ENCODE measurements at places on chromosomes 11 and 22.
A peak's percentile ranks its signal among the peaks of the same experiment; 100 is the strongest.

DNA sequence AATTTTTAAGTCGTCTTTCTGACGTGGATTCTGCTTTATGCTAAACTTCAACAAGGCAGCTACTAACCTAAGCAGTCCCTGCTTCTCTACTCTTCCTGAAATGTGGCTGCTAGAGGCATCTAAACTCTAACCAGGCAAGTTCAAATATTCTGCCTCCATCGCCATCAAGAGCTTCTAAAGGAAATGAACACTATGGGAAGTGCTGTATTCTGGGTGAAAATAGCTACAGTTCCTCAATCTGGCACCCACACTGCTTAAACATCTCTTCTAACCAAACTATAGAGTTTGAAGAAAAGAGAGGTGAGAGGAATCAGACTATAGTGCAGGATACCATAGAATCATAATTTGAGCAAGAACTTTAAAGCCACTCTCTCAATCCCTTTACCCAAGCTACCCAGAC is 6.3 kb downstream of the NRIP3 start:
- no peak for DNase-seq

- no peak for DNase-seq
These were observed 5.8 kb upstream of the CEP295 start for GRCh38 chr11:93655581-93656255.

- DNase-seq: no peak
These were observed 199.9 kb downstream of the MAML2 start for GRCh38 chr11:96143041-96143521.

GRCh38 chr22:10780281-10780680 is 4747.7 kb upstream of the OR11H1 start:
- DNase-seq: no peak

DNA sequence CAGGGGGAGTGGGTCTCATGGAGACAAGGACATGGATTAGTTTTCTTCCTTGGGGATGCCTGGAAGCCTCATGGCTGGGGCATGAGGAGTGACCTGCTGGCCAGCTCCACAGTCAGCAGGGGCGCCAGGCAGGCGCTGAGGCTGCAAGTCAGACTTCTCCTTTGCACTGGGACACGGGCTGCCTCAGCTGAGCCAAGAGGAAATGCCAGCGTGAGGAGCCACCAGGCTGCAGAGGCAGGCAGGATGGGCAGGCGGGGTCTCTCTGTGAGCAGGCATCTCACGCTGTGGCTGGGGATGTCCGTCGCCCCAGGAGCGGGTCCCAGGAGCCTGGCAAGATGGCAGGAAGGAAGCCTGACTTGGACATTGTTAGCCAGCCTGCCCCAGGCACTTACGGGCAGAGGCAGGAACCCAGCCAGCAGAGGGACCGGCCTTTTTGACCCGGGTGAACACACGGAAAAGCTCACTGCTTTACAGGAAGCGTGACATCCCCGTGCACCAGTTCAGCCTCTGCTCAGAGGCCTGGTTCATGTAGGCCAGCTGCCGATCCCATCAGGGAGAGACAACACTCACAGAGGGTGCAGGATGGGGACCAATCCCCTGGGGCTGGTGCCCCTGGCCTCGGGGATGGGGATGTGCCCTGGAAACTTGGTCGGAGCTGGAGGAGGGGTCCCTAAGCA is 10.2 kb downstream of the GNB1L start:
- DNase-seq: no peak

- DNase-seq: no peak
These were observed 19.7 kb upstream of the FIBIN start for GRCh38 chr11:26974069-26974783.

DNA sequence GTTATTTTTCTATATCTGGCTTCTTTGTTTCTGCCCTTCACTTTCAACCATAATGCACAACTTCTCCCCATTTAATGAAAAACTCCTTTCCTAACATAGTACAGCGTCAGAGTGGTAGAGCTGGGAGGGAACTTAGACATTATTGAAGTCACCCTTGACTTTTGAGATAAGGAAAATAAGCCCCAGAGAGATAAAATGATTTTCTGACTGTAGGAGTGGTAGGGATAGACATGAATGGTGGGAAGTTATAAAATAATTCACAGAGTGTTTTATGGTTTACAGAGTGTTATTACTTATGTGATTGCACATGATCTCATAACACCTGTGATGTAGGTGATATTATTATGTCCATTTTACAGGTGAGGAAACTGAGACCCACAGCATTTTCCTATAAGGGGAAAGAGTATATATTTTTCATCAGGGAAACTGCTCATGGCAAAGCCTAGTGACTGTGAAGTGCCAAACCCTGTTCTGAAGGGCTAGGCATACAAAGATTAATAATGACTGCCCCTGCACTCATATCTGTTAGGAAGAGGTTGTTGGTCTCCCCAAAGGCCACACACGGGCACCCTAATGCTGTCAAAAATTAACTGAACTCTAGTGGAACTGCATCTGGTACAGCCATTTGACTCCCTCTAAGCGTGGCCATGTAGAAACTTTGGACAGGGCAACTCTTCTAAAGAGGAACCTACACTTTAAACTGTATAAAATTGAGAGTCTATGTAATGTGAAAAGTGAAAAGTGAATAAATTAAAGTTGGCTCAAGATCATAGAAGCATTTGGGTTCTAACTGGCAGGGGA is 61.1 kb upstream of the PICALM start:
- no peak for DNase-seq

DNA sequence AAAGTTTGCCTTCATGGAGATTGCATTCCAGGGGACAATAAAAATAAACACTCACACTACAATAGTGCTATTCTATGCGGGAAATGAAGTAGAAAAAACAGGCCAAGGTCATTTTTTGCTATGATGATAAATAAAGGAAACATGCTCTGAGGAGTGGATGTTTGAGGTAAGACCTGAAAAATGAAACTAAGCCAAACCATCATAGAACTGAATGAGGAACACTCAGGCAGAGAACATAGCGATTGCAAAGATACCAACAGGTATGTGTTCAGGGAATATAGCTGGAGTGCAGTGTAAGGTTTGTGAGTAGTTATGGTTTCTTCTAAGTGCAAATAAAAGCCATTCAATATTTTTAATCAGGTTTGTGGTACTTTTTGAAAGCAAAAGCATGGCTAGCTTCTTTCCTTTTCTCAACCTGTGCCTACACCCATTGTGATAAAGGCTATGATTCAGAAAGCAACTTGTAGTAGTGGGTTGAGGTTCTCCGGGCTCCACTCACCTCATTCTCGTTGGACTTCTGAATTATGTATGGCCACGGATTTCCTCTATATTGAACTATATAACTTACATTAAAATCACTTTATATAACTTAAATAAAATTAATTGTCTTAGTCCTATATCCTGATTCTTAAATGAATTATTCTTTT is 278.2 kb upstream of the CHORDC1 start:
- DNase-seq: no peak

DNA sequence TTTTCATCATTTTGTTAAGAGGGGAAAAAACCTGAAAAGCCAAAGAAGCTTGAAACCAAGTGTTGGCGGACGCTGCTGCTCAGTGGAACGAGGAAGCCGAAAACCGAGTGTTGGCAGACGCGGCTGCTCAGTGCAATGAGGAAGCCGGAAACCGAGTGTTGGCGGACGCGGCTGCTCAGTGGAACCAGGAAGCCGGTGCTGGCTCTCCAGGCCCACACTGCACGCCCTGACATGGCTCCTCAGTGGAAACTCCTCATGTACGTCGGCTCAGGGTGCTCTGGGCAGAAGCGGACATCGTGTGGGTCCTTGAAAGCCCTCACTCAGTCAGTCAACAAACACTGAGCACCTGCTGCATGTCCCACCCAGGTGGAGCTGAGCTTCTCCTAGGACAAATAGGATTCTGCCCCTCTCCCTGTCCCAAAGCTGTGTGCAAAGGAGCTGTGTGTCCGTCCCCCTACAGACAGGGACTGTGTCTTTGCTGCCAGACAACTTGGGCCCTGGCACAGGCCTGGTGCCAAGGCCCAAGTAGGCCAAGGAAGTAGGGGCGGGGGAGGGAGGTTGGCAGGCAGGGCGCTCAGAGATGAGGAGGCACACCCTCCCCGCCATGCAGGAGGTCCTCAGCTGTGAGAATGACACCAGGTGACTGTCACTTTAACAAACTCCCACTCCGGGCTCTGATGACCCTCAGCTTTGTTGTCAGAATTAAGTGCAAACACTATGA is 37.3 kb downstream of the PHF21B start:
- peak; percentile 32 for DNase-seq

DNA sequence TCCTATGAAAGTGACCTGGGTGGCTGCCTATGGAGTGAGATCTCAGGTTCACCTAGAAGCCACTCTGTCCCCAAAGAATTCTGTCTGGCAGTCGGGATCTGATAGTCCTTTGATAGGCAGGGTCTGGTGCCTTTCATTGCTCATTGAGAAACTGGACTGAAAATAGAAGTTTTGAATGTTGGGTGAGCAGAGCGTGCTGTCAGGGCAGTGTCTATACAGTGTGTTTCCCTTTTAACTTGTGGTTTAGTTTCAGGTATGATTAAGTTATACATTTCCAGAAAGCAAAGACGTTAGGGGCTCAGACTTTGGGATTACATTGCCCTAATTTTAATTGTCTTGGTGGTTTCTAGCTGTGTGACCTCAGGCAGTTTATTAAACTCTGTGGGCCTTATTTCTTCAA is 111.3 kb upstream of the PAX6 start:
- DNase-seq: no peak

DNA sequence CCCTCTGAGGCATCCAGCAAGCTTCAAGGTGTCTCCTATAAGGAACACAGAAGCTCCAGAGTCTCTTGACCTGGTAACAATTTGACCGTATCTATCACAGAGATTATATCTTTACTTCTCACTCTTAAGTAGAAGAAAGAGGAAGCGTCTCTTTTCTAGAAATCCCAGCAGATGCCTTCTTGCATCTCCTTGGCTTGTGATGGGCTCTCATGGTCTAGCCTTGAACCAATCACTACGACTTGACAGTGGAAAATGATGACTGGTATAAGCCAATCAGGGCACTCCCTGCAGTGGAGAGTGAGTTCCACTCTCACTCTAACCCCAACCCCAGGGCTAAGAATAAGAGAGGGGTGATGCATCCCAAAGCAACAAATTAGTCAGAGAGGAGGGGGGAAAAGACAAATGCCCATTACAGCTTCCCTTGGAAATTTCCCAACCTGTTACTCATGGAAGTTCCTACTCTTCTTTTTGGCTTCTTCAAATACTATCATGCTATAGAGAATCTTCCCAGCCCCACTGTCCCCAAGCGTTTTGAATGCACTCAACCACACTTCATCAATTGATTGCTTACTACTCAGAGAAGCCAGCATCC is 293.5 kb downstream of the MN1 start:
- no peak for DNase-seq

GRCh38 chr11:64286801-64287159 is 1.1 kb downstream of the GPR137 start:
- DNase-seq: no peak

- no peak for DNase-seq
These were observed 9.8 kb downstream of the APOL5 start for GRCh38 chr22:35727436-35727835.

- DNase-seq: no peak
These were observed 39.0 kb downstream of the APOL5 start for GRCh38 chr22:35756722-35757121.

DNA sequence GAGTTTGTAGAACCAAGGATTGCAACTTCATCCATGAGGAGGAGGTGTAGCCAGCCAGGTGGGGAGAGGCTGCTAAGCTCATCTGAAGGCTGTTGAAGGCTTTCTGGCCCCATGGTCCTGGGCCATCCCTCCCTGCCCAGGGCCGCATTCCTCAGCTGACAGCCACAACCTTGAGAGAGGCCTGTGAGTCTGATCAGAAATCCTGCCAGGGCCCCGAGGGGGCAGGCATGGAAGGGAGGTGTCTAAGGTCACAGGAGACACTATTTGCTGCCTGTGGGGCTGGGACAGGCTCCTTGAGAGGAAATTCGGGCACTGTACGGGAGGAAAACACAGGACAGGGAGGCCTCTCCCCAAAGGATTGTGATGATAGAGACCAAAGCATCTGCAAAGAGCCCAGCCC is 88.1 kb upstream of the IGLL5 start:
- DNase-seq: no peak

DNA sequence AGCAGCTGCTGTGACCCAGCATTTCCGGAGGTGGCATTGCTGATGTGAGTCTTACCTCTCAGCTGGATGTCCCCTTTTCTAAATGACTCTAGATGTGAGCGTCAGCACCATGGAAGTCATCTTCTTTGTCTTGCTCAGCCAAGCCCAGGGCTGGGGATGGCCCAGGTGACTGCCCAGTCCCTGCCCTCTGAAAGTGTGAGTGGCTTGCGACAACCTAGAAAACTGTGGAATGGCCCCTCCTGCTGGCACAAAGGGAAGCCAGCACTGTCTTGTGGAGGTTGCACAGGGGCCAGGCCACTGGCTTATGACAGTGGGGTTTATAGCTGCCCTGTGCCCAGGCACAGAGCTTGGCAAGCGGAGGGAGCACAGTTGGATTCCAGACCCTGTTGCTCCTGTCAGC is 6.2 kb downstream of the TUB start:
- DNase-seq: no peak

GRCh38 chr11:65576867-65577755 is 1.3 kb downstream of the EHBP1L1 start:
- DNase-seq: peak; percentile 46

DNA sequence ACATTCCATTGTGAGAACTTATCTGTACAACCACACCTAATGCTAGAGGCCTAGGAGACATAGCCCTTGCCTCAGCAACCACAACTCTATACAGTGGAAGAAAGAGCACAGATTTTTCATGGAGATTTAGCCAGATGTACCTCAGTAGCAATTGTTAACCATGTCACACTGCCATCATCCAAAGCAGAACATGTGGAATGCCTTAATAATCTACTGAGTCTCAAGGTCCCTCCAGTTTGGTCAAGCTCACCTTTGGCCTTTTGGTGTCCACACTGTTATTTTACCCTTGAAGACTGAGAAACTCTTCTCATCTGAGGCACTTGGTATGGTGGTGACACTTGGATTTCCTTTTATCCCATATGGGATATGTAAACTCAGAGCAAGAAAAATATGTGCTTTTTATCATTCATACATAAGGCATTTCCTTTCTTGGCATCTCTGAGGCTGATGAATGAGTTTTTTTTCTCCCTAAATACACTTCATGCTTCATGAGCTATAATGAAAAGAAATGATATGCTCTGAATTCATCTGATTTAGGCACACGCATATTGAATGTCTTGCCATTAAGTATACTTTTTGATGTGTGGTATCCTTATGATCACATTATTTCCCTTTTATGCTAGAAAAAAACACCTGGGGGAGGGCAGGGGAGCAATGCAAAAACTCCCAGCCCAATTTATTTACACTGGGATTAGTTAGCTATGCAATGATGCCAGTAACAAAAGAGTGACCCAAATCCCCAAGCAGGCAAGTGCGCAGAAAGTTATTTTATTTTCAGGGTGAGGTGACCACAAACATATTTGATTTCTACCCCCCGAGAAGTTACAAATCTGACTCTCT is 63.3 kb upstream of the ME3 start:
- no peak for DNase-seq

DNA sequence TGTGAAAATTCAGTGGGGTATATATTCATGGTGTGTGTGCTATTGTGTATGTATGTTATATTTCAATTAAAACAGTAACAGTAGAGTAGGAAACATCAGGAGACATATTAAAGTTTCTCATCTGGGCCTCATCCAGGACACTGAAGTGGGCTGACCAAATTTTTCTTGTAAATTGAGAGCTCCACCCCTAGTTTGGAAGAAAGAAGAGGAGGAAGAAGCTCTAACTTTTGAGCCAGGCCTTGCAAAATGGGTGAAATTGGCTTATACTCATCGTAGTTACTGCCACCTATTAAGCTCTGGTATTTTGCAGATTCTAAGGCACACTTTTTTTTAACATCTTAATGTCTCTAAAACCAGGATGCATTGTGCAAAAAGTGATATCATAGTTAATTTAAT is 33.7 kb downstream of the TSPAN18 start:
- DNase-seq: no peak
